AG08396 (cell line): ENCODE measurements at places on chromosomes 12 and 14.

DNA sequence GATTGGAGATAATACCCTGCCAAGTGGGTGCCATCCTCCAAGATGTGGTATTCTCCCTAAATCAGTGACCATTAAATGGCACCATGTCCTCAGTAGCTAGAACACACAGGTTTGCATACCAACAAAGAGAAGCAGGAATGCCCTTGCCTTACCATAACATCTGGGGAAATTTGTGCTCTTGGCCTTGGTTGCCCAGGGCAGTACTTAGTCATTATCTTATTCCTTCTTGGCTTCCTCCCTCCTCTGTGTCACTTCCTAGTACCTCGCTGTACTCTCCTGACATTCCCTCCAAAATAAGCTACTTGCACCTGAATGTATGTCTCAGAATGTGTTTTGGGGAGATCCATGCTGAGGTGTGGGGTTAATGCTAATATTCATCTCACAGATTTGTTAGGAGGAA, 43.4 kb downstream of the GPR65 start:
- DNase-seq: no peak

- DNase-seq: no peak
Measured at GRCh38 chr12:22994316-22994675, 369.3 kb downstream of the ETNK1 start.

- no peak for DNase-seq
Measured at GRCh38 chr14:100323942-100324307, 786 bp downstream of the SLC25A47 start.

- no peak for DNase-seq
Measured at GRCh38 chr12:9736936-9737705, 4.2 kb upstream of the CLECL1 start.

GRCh38 chr12:73589220-73589619, 948.4 kb upstream of the ATXN7L3B start:
- no peak for DNase-seq

GRCh38 chr14:51750542-51750941, 98.8 kb downstream of the FRMD6 start:
- DNase-seq: no peak

- no peak for DNase-seq
Measured at GRCh38 chr12:101733166-101733565, 6.1 kb downstream of the SYCP3 start.

DNA sequence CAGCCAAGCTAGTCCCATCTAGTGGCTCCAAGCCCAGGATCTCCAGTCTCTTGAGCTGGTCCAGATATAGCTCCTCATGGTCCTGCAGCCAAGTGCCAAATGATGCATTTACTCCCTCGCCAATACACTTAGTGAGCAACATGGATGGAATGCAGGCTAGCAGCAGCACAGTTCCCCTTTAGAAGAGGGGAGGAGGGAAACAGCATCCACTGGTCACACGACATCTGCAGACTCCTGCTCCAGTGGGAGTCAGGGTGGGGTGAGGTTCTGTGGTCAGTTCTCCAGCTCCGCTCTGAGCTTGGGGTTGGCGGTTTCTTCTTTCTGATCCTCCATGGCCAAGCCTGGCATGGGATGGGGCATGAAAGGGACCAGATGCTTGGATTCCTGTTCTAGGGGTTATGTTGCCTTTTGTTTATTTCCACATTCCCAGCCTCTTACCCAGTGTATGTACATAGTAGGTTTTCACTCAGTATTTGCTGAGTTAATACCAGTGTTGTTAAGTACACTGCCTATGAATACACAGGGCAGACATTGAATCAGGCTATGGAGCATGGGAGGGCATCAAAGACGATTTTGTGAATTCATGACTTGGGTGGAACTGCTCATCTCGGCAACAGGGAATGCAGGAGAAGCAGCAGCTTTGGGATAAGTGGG, 57.3 kb downstream of the GALNT16 start:
- DNase-seq: peak; percentile 96

- DNase-seq: peak; percentile 60
Measured at GRCh38 chr14:64209444-64210131, 84.6 kb downstream of the ESR2 start.

DNA sequence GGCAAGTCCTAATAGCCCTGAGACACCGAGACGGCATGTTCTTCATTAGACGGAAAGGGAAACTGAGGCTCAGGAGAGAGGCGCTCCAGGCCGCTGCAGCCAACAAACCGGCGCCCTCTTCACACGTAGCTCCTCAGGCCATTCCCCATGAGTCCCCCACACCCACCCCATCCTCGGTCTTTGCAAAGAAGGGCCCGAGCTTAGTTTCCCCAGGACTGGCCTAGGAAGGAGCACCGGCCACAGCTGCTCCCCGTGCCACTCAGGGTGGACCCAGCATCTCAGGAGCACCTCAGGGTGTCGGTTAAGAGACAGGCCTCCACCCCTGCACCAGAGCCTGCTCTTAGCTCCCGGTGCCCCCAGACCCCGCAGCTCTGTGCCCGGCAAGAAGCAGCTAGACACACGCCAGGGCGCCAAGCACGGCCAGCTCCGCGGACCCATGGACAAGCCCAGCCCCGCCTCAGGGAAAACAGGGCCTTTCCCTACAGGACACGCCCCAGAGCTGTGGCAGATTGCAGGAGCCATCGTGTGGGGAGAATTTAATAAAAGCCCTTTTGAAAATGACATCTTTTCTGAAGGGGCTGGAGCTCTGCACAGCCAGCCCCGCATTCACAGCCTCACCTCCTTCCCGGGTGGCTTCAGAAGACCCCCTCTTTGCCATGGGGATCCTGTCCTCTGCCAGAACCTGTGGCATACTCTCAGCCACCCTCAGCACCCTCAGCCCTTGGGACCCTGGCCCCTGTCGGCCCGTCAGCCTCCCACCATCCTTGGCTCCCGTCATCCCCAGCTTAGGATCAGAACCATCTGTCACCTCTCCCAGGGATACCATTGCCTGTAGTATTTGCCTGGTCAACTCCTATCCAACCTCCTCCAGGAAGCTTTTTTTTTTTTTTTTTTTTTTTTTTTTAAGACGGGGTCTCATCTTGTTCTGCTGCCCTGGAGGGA, 59.7 kb downstream of the LGMN start:
- no peak for DNase-seq

DNA sequence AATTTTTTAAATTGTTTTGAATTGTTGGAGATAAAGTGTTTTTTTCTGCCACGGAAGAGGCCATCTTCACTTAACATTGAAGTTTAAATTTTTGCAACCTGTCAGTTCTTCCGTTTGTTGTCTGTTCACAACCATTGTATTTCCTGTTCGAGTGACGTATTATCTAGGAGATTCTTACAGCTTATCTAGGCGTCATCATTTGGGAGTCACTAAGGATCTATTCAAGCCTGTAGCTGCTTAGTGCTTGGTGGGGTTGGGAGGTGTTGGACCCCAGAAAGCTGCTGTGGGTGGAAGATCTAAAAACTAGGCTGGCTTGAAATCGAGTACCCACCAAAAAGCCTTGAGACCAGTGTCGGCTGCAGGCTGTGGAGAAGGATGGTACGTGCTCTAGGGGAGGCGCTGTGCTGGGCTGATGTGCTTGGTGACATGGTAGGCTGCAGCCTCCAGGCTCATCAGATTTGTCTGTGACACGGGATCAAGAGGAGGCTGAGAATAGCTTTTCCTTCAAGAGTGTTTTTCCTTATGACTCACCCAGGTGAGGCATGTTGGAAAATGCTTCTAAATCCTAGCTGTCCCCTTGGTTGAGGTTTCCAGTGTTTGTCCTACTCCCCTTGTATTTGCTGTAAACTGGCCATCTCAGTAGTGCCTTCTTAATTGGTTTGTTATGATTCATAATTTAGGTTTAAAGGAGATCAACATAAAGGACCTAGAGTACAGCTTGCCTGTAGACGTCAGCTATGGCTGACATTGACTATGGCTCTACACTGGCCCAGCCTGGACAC, 57.8 kb downstream of the ATG14 start:
- DNase-seq: no peak

GRCh38 chr12:5433845-5434646, 2.1 kb downstream of the NTF3 start:
- peak; percentile 50 for DNase-seq

DNA sequence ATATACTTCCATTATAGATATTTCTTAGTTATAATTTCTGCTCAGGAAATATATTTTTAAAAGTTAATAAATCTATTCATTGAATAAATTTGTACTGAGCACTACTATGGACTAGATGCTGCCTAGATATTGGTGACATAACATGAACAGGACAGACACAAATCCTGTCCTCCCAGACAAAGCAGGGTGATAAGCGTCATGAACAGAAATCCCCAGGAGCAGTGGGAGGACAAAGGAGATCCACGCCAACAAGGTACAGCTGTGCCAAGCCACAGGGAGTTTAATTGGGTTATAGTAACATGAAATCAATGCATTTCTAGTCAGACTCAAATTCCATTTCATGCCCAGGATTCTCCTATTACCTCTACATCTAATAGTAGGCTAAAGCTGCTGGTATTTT, 171.8 kb upstream of the CPNE8 start:
- DNase-seq: no peak

DNA sequence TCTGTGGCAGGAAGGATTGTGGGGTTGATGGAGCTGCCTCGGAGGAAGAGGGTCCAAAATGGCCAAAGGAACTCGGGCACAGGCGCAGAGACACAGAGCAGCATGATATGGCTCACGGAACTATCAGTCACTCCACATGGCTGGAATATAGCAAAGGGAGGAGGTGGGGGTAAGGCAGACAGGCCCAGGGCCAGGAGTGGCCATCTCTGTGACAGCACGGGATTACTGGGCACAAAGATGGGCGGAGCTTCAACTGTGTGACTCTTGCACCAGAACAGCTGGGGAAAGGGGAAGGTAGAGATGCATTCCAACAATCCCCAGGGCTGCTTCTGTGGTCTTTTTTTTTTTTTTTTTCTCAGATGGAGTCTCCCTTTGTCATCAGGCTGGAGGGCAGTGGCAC, 24.8 kb upstream of the EML1 start:
- no peak for DNase-seq

DNA sequence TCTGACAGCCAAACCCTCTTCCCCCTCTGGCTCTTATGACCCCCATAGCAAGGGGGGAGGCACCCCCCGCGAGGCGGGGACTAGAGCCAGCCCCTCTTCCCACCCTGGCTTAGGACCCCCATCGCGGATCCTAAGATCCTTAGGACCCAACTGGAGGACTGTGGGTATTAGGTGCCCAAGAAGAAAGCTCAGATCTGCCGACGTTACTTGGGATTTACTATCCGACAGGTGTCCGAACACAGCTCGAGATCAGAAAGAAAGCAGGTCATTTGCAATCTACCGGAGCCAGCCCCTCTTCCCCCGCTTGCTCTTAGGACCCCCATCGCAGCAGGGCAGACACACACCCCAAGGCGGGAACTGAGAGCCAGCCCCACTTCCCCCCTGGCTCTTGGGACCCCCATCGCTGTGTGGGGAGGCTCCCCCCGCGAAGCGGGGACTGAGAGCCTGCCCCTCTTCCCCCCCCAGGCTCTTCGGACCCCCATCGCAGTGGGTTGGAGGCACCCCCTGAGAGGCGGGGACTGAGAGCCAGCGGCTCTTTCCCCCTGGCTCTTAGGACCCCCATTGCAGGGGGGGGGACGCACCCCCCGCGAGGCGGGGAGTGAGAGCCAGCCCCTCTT, 46.8 kb downstream of the DDX11 start:
- DNase-seq: no peak

DNA sequence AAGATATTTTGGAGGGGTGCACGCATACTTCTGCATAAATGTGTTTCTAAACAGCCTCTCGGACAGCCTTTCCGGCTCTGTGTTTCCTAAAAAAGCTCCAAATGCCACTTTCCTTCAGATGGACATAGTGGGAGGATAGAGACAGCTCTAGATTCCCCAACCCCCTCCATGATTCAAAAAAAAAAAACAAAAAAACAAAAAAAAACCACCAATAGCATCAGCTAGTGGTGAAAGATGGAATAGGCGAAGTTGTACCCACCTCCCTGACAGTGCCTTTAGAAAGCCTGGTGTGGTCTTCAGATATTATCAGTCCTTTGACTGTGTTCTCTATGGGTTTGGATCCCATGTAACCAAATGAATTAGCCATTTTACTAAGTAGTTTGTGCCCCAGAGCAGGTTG, 94.1 kb downstream of the PHETA1 start:
- peak; percentile 43 for DNase-seq

DNA sequence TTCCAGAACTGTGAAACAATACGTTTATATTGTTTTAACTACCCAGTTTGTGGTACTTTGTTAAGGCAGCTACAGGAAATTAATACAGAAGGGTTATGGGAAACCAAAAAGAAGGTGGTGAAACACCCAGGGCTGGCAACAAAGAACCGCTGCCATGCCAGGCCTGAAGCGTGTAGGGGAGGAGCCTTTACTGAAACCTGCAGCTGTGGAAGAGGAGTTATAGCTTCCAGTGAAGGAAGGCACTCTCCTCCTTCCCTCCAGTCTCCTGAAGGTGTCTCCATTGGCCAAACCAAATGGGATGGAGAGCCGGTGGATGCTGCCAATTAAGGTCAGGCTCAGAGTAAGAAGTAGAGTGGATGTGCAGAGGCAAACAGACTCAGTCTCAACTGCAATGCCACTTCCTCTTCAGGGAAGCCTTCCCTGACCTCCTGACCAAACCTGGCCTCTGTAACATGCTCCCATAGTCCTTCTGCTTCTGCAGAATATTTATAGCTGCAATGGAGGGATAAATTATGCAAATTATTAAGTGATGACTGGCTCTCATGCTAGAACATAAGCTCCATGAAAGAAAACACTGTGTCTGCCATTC, 168.3 kb downstream of the DAD1 start:
- DNase-seq: no peak

GRCh38 chr14:61271552-61271951, 9.6 kb downstream of the TMEM30B start:
- no peak for DNase-seq

DNA sequence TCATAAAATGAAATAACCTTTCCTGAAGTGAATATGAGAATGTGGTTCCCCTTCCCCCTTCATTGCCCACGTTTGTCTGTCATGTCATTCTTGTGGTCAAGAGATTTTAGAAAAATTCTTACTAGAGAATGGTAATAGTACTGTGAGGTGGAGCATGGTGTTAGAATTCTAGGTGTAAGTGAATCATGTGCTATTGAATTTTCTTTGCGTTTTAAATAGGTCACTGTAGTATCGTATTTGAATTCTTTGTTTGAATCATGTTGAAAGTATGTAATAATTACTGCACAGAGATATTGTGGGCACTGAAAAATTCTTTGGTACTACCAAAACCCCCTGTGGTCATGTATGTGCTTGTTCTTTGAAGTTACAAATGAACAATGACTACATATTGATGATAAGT, 49.9 kb downstream of the FUT8 start:
- peak; percentile 26 for DNase-seq

GRCh38 chr14:60250257-60251035, 1.4 kb downstream of the PPM1A start:
- DNase-seq: peak; percentile 13

DNA sequence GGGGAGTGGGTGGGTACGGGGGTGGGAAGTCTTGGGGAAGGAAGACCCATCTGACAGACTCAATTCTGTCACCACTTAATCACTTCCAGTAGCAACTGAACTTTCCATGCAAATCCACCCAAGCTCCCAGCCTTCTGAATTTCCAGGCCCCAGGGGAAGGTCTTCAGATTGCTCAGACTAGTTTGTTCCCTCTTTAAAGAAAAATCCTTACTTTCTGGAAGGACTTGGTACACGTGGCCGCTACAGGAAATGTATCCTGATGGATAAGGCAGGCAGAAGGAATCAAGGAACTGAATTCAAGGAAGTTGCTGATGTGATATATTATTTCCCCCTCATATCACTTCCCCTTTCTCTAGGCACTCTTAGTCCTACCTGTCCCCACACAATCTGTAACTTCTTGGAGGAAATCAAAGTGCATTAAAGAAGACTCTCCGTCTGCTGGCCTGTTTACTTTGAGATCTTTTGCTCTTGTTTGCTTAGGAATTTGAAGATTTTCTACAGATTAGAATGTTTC, 6.4 kb downstream of the NFKBIA start:
- DNase-seq: no peak

GRCh38 chr12:106048676-106049075, 90.1 kb downstream of the NUAK1 start:
- no peak for DNase-seq

GRCh38 chr14:99075771-99076375, 196.1 kb downstream of the BCL11B start:
- no peak for DNase-seq
